ENCODE measurements at places on chromosomes 3 and 15.

DNA sequence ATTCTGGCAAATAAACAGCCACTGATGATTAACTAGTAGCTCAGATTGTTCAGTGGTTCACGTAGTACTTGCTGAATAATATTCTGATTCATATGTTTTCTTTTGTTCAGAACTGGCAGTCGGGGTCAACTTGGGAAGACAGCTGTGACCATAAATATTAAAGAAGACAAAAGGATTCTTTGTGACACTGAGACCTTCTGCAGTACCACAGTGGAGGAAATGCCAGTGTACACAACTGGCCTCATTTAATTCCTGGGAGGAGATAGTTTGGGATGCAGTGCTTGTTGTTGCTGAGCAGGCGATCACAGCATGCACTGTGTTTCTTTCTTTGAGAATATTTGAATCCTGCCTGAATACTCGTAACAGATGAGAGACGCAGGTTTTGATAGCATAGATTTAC is 26.7 kb upstream of the MCF2L2 start:
- no peak for DNase-seq

DNA sequence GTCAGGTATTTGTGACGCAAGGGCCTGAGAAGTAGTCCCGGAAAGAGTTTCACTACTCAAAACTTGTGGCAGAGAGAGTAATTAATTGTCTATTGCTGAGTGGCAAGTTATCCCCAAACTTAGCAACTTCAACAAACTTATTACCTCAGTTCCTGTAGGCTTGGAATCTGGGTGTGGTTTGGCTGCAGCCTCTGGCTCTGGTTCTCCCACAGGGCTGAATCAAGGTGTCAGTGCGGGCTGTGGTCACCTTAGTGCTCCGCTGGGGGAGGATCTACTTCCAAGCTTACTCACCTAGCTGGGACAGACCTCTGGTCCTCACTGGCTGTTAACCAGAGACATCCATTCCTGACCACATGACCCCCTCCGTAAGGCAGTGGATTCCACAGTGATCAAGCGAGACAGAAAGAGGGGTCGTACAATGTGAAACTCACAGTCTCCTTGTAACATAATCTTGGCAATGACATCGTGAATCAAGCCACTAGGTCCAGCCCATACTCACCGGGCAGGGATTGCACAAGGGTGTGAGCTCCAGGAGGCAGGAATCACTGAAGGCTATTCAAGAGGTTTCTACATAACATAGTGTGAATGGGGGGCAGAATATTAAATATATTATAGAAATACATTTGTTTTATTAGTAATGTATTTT is 138.3 kb downstream of the RYR3 start:
- DNase-seq: no peak

DNA sequence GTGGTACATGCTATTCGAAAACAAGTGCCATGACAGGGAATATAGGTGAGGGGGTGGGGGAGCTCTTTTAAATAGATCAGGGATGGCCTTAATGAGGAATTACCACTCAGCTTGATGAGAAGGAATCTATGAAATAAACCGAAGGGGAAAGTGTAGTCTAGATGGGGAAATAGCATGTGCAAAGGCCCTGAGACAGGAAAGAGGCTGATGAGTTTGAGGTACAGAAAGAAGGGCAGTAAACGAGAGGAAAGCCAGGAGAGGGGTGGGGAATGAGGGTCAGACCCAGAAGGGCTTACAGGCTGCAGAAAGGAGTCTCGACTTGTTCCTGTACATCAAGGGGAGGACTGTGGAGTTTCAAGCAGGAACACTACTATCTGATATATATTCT is 12.2 kb downstream of the ATP2B2 start:
- DNase-seq: no peak

GRCh38 chr3:128590948-128591347 is 59.7 kb downstream of the RPN1 start:
- no peak for DNase-seq
